ENCODE measurements at places on chromosomes 5 and 9.
A peak's percentile ranks its signal among the peaks of the same experiment; 100 is the strongest.

GRCh38 chr5:81552852-81553566, 159.1 kb upstream of the ACOT12 start:
- DNase-seq: no peak

DNA sequence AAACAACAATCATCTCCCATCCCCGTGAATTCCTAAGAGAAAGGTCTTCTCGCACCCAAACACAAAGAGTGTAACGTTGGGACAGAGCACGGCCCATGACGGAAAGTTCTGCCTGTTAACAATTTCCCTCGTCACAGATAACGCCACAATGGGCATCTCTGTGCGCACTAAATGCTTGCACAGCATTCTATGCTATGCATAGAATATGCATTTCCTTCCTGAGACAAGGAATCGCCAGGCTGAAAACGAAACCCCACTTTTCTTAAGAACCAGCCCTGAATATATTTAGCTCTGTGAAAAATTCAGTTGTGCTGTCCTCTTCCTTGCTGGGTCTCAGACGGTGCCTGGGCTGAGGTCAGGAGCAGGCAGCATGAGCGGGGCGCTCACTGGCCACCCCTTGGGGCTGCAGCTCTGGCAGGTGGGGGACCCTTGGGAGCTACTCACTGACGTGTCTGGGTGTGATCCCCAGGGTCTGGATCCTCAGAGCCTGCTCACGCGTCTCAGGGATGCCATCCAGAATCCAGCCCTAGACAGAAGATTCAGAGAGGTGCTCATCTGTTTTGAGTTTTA, 49.8 kb downstream of the AK8 start:
- no peak for DNase-seq

- no peak for DNase-seq
These were observed 80.2 kb downstream of the PLAC8L1 start for GRCh38 chr5:146025114-146025680.

GRCh38 chr9:26782899-26783298, 109.7 kb downstream of the CAAP1 start:
- no peak for DNase-seq

- no peak for DNase-seq
These were observed 221.2 kb downstream of the SLC12A2 start for GRCh38 chr5:128304791-128305190.

GRCh38 chr5:109757490-109757889, 67.8 kb downstream of the MAN2A1 start:
- DNase-seq: no peak

DNA sequence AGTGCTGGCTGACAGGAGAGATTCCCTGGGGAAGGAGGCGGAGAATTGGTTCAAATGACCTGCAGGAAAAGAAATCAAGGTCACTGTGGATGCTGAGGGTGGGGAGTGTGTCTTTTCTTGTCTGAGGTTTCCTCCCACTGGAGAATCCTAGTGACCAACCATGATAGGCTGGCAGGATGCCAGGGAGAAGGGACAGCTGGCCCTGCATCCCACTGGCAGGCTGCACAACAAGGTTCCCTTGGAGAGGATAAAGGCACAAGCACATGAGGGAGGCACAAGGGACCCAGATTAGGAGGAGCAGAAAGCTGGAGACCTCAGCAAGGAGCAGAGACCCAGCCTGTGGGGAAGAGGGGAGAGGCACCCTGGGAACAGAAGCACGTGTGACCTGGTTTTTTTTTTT, 11.4 kb upstream of the ZDHHC12 start:
- DNase-seq: no peak

GRCh38 chr9:18598969-18599368, 125.0 kb downstream of the ADAMTSL1 start:
- no peak for DNase-seq

DNA sequence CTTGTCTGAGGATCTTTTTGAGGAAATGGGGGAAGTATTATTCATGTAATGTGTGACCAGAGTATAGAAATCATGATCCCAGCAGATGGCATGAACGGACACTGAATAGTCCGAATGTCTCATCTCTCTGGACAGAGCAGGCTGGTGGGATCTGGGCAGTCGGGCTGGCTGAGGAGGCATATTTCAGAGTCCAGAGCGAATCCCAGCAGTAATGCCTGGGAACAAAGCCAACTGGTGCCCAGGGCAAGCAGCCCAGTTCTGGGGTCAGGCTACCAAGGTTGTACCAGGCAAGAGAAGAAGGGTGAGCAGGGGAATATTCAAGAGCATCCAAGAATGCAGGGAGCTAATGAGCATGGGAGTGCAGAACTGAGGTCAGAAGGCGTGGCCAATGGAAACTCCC, 306.4 kb downstream of the ZSWIM6 start:
- no peak for DNase-seq

DNA sequence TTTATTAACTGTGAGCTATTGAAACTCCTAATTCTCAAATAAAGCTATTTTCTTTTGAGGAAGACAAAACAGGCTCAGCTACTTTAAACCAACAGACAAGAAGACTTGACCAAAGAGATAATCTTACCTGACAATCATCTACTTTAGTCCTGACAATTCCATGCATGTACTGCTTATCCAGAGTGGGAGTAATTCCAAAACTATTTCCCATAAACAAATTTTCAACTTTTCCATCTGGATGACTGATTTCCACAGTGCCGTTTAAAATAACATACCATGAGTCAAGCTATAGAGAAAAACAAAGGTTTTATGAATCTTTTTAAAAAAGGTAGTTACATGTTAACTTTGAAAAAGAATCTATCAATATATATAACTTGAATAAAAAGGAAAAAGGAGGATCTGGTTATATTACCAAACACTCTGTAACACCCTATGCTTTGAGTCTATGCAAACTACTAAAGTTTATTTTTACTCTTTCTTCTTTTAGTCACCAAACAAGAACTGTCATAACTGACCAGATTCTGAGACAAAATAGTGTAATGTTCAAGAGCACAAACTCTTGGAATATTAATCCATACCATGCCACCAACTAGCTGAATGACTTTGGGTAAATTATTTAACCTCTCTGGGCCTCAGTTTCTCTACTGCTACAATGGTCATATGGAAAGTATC, 129.7 kb downstream of the RAPGEF6 start:
- no peak for DNase-seq

DNA sequence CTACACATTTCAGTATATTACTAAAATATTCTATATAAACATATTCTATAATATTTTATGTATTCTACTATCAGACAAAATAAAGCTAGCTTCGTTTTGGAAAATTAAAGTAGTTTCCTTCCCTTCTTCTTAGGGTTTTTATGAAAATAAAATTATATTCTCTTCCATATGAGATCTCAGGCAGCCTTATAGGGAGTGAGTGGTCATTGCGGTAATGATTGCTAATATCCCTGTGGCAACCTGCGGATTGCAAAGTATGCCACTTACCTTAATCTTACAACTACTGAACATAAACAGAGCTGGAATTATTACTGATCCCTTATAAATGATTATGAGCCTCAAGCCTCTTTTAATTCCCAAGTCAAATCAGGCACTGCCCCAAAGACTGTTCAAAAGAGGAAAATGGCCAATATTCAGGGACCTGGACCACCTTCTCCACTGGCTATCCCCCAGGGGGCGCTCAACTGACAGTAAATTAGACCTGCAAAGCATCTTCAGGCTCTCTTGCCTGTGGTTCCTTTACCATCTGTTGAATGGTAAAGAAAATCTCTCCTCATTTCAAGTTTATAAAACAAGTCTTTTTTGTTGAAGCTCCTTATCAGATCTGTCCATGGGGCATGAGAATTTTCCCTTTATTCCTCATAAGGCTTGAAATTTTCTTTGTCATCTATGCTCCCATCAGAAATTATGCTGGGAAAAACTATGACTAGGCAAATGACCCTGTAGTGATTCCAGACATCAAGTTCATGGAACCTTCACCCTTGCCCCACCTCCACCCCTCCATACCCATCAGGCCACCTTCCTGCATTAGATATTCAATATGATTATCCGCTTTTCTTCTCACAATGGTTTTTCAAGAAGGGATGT, 163.9 kb downstream of the CEMIP2 start:
- DNase-seq: peak; percentile 82

DNA sequence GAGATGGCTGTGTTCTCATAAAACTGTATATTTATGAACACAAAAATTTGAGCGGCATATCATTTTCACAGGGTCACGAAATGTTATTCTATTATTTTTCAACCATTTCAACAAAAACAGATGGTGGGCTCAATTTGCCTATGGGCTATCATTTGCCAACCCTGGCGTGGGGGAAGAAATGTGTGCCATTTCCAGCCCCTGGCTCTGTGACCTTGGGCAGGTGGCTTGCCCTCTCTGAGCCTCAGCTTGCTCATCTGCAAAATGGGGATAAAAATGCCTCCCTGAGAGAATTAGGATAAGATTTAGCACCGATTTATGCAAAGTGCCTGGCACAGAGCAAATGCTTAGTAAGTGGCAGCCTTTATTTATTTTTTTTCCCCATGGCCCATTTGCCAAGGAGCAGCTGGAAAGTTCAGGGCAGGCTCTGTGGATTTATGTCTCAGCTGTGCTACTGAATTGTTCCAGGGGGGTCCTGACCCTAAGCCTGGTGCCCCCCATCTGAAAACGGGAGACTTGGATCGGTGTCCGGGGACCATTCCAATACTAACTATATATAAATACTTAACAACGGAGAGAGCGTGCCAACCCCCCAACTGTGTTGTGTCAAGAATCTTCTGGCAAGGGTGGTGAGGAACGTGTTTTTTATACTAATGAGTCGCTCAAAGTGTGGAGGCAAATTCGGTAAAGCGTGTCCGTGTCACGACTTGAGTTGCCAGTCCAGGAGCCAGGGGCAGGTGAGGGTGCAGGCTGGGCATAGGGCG, 34.5 kb downstream of the HRH2 start:
- DNase-seq: no peak

DNA sequence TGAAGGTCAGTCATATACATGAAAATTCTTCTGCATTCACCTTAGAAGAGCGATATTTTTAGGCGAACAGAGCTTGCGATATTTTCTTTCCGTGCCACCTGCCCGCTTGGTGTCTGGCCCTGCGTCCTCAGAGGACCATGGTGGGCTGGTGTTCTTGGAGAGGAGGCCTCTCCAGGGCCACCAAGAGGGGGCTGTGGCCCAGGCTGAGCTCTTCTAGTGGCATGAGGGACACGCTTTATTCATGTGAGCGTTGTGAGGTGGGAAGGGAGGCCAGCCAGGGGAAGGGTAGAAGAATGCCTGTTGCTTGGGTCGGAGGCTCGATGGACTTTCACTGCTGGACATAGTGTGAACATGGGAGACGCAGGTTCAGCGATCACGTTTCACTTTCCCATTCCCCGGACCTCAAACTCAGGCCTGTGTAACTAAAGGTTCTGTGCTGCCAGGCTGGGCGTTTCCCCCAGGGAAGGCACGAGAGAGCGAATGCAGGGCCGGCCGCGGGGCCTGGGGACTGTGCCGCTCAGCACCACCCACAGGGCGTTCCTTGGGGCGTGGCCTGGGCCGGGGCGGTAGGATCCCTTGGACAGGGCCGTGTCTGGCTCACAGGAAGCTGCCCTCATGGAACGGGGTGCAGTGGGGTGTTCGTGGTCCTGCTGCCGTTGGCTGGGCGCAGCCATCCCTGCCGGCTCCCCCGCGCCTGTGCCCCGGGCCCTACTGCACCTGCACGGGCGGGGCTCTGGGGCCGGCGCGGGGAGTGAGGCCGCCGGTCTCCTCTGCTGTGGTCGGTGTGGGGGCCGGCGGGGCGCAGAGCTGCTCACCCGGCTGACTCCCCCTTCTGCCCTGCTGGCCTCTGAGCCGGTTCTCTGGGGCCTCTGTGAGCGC, 40.7 kb upstream of the CLPTM1L start:
- peak; percentile 92 for DNase-seq

GRCh38 chr9:29514336-29514735, 1941.1 kb upstream of the C9orf72 start:
- no peak for DNase-seq

- DNase-seq: no peak
These were observed 109.6 kb downstream of the ATP10B start for GRCh38 chr5:160742446-160742845.

DNA sequence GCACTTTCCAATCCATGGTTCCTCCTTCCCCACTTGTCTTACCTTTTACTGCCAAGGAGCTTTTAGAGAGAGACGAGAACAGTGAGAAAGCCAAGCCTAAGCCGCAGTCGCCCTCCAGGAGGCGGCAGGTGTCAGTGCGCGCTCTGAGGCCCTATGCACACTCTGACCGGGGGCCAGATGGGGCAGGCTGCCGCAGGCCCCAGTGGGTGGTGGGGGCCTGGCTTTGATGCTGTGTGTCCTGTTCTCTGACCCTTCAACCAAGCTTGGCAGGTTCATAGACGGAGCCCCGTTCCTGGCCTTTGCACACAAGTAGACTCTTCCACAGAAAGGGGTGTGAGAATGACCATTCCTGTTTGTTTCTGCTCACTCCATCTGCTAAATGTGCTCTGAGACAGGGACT, 77.3 kb downstream of the WNK2 start:
- DNase-seq: no peak

All from CD4-positive, alpha-beta T cell (primary cell).